ENCODE measurements at places on chromosomes 11 and 22. TPM values are rescaled to one million over a fixed set of nuclear protein-coding genes. Genes with fewer than 3 reads are reported as not detected.

Gene TSGA10IP
- 0.20 TPM for polyA plus RNA-seq

Gene FREY1
- polyA plus RNA-seq: 0.28 TPM

Gene TNNI2
- 10.1 TPM for polyA plus RNA-seq

Gene CNTN5
- 0.10 TPM for polyA plus RNA-seq

Gene ZP1
- polyA plus RNA-seq: 0.04 TPM

Gene CCDC188
- polyA plus RNA-seq: 0.63 TPM

Gene RHOG
- polyA plus RNA-seq: 69.4 TPM

Gene VPREB1
- polyA plus RNA-seq: 0.11 TPM

Gene DTX4
- 14.7 TPM for polyA plus RNA-seq

Gene LARGE2
- polyA plus RNA-seq: 18.4 TPM

Gene WT1
- 0.59 TPM for polyA plus RNA-seq

Gene C2CD2L
- 13.7 TPM for polyA plus RNA-seq

Gene KRTAP5-9
- polyA plus RNA-seq: 0.22 TPM

Gene PSMC3
- polyA plus RNA-seq: 192 TPM

Gene BTBD18
- not detected for polyA plus RNA-seq

Gene PAMR1
- 0.60 TPM for polyA plus RNA-seq

Gene RAG1
- polyA plus RNA-seq: 0.13 TPM

Gene OR10A5
- not detected for polyA plus RNA-seq

Gene GTSE1
- 1.3 TPM for polyA plus RNA-seq

Data from lung (tissue), 17 donors.